Stimulated activated CD8-positive, alpha-beta memory T cell treated with anti-CD3 and anti-CD28 coated beads, Interleukin-4, amount 100 ng/mL, for 1 hour (primary cell): ENCODE measurements at places on chromosomes 4 and X.

DNA sequence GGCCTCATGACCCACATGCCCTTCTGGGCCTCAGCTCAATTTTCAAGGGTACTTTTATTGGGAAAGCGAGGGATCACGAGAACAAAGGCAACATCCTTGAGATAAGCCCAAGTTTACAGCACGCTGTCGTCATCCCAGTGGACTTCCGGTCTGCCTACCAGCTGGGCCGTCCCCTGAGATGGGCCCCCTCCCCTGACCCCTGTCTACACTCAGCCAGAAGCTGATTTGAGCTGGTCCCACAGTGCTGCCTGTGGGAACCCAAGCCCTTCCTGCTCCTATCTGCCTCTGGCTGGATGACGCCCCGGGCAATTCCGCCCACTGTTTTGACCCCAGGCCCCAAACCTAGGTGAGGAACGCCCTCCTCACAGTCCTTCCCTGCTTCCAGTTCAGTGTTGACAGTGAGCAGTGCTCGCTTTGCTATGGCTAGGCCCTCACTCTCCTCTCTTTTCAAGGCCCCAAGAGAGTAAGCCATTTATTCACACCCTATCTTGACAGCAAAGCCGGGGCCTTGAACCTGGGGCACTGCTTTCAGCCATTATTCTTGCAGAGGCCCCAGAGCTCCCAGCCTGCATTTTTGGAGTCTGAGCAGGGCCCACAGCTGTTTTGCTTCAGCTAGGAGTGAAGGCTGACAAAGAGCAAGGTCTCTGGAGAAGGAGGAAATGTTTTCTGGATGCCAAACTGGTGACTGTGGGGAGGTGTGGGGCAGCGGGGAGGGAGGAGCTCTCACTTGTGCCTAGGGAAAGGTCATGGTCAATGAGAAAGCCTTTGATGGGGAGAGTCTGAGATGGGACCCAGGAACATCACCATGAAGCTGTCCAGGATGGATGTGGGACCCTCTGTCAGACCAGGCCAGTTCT is 164.6 kb upstream of the BCOR start:
- no peak for DNase-seq

DNA sequence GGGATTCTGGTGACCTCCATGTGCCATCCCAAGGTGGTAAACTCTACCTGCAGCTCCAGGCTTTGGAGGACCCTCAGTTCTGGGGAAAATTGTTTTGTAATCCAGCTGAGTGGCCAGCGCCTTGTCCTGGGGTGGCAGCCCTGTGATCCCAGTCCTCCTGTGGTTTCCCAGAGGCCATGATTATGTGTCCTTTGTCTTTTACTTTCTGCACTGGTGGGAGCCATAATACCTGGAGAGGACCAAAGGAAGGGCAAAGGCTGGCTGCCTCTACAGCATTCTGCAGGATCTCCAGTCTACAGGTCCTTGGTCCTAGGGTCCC is 64.0 kb downstream of the NBDY start:
- no peak for DNase-seq

- DNase-seq, result no peak
These were observed 210.7 kb upstream of the EOLA2 start for GRCh38 chrX:150148749-150149672.

GRCh38 chrX:154714925-154715324 is 36.0 kb downstream of the GAB3 start:
- no peak for DNase-seq

DNA sequence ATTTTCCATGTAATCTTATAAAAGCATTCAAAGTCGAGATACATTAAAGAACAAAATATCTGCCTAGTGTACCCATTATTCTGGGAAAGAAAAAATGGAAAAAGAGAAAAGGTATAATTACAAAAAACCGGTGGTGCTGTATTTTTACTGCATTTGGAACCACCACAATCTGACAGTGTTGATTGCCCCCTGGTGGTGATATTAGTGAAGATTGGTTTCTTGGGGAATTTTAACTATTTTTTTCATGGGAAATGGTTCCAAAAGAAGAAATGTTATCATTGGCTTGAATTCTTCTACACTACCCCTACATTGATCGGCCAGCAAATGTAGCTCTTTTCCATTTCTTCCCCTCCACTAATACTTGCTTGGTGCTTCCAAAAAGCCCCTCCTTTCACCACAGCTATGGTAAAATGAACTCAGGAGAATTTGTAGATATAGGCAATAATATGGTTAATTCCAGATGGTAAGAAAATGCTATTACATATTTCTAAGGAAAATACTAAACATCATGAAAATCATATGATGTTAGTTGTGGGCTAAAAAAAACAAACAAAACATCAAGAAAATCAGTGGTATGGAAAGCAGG is 50.0 kb downstream of the COX18 start:
- DNase-seq, result no peak
